ENCODE measurements at places on chromosomes 4 and X.

- no peak for DNase-seq
Measured at GRCh38 chrX:118698516-118699170, 28.8 kb upstream of the IL13RA1 start.

DNA sequence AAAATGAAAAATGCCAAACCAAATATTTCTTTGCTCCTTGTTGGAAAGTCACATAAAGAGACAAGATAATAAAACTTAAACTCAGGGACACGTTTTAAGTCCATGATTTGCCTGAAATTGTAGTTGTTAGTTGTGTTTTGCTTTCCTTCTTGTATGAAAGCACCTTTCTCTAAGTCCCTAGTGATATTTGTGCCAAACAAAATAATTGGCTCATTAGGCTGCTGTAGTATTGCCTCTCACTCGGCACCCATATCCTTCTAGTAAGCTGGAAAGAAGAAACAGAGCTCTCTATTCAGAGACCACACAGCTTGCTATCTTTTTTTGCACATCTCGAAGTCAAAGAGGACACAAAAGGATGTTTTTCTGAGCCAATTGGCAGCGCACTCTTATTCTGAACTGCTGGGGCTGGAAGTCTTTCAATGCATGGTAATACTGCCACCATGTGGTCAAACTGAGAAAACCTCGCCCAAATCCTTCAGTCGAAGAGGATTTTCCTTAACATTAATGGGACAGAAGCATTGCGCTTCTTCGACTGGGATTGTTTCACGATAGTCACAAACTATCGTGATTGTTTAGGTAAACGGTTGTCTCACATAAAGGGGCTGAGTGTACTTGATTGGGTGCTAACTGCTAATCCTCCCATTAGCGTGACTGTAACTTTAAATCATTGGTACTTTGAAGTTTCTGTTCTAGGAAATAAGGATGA, 571.9 kb upstream of the LCORL start:
- DNase-seq = no peak

DNA sequence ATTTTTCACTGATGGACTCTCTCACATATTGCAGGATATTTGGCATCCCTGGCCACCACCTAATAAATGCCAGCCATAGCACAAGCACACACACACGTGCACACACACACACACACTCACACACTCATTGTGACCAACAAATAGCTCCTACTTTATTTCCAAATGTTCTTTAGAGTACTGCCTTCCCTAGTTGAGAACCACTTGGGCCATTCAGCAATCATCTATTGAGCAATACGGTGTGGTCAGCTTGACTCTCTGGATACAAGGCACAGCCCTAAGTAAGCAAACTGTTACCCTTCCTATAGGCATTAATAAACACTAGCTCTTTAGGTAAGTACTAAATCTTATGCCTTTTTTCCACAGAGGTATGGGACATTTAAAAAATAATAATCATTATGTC, 21.1 kb downstream of the CORIN start:
- no peak for DNase-seq

DNA sequence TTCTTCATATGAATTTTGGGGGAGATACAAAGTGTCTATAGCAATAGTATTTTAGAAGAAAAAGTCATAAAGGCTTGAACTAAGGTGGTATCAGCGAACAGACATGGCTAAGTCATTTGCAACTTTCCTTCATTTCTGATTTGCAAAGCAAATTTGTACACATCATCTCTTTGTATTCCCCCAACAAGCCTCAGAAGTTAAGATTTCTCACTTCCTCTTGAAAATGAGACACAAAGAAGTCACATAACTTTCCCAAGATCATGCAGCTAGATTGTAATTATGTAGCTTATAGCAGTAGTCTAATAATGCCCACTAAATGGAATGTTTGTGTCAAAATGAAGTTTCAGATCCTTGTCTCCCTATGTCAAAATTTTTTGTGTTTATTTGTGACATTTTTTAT, 709.8 kb upstream of the HS3ST1 start:
- DNase-seq = no peak

DNA sequence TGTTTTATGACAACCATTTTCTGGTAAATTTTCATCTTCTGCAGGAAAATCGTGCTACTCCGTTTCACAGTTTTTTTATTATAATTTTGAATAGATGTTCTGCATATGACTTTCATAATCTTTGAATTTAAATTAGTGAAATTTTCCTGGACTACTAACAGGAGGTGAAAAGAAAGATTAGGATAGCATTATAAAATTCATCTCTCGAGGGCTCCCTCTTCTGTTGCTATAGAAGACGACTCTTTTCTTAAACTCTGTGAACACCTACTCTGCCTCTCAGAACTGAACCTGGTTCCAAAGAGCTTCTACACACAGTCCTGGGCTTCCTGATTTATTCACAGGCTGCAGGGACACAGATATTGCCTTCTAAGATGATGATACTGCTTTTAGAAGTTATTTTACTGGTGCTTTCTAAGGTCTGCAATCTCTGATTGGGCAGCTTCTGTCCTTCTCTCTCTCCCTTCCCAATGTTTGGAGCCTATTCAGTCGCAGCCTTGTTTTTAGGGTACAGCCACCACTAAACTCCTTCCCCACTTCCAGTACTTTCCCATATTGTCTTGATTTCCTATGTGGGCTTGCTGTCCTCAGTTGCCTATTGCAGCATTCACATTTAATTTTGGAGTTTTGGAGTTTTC, 10.1 kb upstream of the SAP30 start:
- no peak for DNase-seq

- no peak for DNase-seq
Measured at GRCh38 chr4:137529432-137529831, 2.9 kb downstream of the PCDH18 start.

- no peak for DNase-seq
Measured at GRCh38 chr4:123673971-123674370, 277.4 kb downstream of the SPRY1 start.

DNA sequence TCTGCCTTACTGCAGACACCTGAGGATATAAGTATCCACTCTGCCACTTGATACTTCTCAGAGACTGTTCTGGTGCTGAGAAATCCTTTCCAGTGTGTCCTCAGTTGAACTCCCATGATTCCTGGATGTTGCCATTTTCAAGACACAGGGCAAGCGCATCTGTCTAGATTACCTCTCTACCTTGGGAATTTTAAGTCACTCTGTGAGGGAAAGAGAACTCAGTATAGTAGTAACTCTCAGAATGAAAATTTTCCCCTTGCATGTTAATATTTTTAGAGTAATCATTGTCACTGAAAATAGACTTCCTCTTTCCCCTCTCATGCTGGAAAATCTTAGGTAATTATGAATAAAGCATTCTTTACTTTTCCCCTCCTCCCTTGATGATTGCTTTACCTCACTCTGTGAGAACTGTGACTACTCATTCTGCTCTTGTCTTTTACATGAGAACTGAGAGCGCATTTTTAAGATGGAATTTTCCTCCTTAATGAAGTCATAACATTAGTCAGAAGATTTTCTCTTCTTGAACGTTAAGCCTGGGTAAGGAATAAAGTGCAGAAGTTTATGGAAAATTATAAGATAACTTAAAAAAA, 45.0 kb downstream of the TET2 start:
- DNase-seq = no peak

DNA sequence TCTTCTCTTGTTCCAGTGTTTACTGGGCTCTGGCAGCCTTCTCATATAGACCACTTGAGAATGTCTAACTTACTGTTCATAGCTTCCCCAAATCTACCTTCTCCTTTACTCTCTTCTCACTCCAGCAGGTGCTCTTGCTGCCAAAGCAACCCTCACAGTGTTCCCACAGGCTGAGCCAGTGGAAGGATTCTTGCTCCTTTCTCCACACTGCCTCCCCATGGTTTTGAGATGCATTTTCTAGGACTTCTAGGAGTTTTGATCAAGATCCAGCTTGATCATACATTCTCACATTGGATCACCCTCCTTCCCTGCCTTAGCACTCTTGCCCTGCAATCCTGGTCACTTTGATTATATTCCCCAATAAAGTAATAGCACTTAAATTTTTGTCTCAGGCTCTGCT, 230.8 kb downstream of the TMEM47 start:
- no peak for DNase-seq

Measured in vagina (tissue), 2 donors.